ENCODE measurements at places on chromosomes 3 and 15.

- no peak for DNase-seq
Measured at GRCh38 chr3:149001727-149002126, 10.4 kb downstream of the GYG1 start.

DNA sequence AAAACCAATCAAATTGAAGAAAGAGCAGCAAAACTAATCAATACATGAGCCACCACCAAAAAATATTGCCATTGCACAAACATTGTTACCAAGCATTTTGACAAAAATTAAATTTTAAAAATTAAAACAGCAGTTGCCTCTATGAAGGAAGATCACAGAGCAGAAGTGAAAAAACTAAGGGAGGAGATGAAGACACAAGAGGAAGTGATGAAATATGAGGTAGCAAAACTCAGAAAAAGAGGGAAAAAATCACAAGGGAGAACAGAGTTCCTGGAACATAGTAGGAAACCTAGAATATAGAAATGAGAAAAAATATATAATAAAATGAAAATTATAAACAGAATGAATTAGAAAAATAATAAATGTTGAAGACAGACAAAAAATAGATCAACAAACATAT lies 7.3 kb upstream of the SERPINI2 start:
- DNase-seq: no peak

GRCh38 chr3:120855665-120856437 lies 52.2 kb upstream of the STXBP5L start:
- DNase-seq: no peak

DNA sequence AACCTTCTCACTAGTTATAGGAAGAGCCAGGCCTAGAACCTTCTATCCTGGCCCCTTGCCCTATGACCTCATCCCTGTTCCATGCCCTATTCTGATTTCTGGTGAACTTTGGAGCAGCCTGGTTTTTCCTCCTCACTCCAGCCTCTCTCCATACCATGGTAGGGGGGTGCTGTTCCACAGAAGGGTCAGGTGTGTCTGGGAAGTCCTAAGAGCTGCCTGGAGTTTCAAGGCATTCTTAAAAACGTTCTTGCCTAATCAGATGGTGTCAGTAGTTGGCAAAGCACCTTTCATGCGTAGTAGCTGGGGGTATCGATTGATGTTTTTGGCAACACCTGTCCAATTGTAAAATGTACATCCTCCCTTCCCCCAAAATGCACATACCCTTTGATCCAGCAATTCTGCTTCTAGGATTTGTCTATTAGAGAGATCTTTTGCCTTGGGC lies 16.8 kb upstream of the ALPK3 start:
- DNase-seq: no peak

DNA sequence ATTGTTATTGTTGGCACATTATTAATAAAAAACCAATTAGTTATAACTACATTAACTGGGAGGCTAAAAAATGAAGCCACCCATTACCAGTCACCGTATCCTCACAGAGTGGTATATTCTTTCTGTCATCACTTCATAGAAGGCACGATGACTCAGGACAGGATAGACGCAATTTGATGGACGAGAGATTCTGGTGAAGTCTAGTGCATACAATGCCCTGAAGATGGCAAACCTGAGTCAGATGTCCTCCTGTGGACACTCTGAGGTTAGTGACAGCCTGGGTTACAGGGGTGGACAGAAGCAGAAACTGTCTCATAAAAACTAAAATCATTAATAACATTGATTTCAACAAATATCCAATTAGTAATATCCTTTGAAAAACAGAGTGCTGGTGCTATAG lies 150.3 kb downstream of the SLC9A9 start:
- DNase-seq: no peak

DNA sequence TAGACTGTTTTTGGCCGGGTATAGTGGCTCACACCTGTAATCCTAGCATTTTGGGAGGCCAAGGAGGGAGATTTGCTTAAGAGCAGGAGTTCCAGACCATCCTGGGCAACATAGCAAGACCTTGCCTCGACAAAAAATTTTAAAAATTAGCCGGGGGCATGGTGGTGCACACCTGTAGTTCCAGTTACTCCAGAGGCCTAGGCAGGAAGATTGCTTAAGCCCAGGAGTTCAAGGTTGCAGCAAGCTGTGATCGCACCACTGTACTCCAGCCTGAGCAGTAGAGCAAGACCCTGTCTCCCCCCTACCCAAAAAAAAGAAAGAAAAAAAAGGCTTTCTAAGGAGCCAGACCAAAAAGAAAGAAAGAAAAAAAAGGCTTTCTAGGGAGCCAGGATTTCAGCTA lies 36.7 kb downstream of the TMOD3 start:
- no peak for DNase-seq

- DNase-seq: no peak
Measured at GRCh38 chr3:128605091-128606046, 45.2 kb downstream of the RPN1 start.

DNA sequence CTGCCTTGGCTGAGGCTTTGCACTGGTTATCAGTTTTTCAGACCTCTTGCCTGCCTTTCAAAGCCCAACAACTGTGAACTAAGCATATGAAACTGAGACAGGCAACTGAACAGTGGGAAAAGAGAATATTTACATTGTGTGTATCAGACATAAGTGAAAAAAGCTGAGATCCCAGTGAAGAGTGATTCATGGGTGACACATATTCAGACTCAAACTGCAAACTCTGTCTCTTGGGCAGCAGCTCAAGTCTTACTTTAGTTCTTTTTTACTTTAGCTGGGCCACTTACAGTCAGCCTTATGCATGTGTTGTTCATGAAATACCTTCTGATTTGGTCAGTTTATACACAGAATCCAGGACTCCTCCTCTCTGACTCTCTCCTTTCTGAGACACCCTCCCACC lies 19.2 kb downstream of the SUCLG2 start:
- no peak for DNase-seq

DNA sequence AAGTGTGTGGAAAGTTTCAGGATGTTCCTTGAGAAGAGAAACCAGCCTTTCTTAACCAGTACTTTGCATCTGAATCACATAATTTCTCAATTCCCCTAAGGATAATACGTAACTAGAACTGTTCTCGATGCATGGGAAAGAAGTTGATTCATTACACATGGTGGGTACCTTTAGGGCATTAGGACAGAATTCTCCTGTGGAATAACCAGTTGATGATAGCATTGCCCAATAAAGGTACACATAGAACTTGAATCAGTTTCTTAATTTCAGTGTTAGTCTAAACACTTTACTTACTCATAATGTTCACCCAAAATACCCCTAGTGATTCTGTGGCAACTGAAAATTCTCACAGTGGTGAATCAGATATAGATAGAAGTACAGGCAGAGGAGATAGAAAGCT lies 1030.9 kb downstream of the ROBO1 start:
- DNase-seq: no peak

DNA sequence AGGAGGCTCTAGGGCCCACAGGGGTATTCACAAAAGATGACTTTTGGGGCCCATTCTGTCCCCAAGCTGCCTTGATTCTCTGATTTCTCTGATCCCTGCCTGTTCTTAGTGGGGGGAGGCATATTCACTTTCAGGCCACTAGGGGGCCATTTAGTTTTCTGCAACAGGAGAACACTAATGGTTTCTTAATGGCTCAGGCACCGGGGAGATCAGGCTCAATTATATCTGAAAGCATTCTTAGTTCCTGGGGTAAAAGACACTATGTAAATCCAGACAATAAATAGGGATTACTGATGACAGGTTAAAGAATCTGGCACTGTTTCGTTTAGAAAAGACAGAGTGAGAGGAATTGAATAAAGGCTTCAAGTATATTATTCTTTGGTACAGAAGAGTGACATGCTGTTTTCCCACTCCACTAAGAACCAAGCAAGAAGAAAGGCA lies 2.5 kb upstream of the INAFM2 start:
- peak; percentile 63 for DNase-seq

- no peak for DNase-seq
Measured at GRCh38 chr3:117628823-117629291, 919.3 kb downstream of the TUSC7 start.

GRCh38 chr3:137035631-137036030 lies 77.8 kb downstream of the IL20RB start:
- DNase-seq: no peak

GRCh38 chr3:172218350-172219323 lies 179.3 kb downstream of the FNDC3B start:
- DNase-seq: no peak

DNA sequence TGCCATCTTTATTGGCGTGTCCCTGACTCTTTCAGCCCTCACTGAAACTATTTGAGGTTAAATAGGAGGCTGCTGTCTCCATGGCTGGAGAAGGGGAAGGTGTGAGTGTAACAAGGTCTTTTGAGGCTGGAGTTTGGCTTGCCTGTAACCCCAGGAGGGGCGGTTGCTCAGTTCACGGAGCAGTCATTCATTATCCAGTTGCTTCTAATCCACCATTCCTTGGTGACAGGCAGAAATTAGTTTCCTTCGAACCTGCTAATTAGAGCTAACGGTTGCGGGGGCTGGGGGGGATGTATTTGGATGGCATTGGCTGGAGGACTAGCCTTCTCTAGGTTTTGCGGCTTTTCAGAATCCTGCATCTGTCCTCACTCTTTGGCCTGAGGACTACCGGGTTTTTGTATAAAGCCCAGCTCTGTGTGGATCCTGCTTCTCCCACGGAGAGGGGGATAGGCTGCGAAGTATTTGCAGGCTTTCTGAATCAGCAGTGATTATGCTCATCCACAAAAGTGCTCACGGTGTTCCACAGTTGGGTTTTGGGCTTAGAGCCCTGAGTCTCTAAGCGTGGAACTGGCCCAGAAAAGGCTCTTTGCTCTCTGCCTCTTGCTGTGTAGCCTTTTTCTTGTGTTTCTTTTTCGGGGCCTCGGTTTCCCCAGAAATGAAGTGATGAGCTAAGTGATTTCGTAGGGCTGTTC lies 18.6 kb downstream of the FGD5 start:
- DNase-seq: no peak

- no peak for DNase-seq
Measured at GRCh38 chr15:63372018-63372705, 9.5 kb downstream of the CA12 start.

DNA sequence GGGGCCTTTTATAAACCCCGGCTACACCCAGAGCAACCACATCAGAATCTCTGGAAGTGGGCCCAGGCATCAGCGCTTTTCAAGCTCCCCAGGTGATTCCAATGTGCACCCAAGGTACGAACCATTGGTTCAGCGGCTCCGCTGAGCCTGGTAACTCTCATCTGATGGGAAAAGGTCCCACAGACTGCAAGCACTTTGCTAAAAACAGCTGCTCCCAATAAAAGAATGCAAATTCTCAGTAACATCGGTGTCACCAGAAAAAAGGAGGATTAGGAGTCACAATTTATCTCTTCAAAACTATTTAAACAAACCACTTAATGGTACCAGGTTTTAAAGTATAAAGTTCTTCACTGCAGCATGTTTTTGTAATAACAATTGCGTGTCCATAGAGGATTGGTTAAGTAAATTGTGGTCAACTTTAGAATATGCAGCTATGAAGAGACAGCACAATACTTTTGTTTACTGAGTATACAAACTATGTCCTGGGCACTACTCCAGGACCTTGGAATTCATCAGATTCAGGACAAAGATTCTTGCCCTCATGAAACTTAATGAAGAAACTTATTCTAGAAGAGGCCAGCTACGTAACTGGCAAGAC lies 660.7 kb upstream of the ADAMTS9 start:
- DNase-seq: no peak

GRCh38 chr3:16484984-16485383 lies 28.5 kb downstream of the RFTN1 start:
- no peak for DNase-seq

- no peak for DNase-seq
Measured at GRCh38 chr3:128950223-128950938, 43.5 kb downstream of the CFAP92 start.

DNA sequence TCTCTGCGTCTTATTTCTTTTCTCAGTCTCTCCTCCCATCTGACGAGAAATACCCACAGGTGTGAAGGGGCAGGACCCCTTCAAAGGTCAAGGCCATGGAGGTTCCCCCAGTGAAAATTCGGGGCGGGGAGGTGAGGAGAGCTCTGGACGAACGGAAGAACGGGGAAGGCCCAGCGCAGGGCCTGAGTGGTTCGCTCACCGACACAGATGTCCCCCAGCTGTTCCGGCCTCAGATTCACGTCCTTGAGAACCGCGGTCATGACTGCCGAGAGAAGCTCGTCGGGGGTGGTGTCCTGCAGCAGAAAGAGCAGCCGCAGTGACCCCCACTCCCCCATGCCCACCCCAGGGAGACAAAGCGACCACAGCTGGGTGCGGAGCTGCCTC lies 542 bp downstream of the ACAA1 start:
- DNase-seq: peak; percentile 31

All from activated CD4-positive, alpha-beta memory T cell treated with anti-CD3 and anti-CD28 coated beads, Interleukin-2, amount 10 ng/mL, durations not matched to agents 7 days and 5 days (primary cell).